Calu3 (cell line): ENCODE measurements at places on chromosomes 1 and 21. TPM values are rescaled to one million over a fixed set of nuclear protein-coding genes. Genes with fewer than 3 reads are reported as not detected.
A peak's percentile ranks its signal among the peaks of the same experiment; 100 is the strongest.

The TLR5 gene
- total RNA-seq = 11.7 and 17.3 TPM in 2 replicates

The SELENBP1 gene
- 7.8 and 9.8 TPM in 2 replicates for total RNA-seq

The S100A9 gene
- total RNA-seq = 5.0 and 10.6 TPM in 2 replicates

The MAP1LC3C gene
- not detected in 2 replicates for total RNA-seq

The C4BPA gene
- total RNA-seq = 1.0 and 1.3 TPM in 2 replicates

The S100A7 gene
- not detected in 2 replicates for total RNA-seq

The TRIM67 gene
- 0.09 and 0.15 TPM in 2 replicates for total RNA-seq

DNA sequence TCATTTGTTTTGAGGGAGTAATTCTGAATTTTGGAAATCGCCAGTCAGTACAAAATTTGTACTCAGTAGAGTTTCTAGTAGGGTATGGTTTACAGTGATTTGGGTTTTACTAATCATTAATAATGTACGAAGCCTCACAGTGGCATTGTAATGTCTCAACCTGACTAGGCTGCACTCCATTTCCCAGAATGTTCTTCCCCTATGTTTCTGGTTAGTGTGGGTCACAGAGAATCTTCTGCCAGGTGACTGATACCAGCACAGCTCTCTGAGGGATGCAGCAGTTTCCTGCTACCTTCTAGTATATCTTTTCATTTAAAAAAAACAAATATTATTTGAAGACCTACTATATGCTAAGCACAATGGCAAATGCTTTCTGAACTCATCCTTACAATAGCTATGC lies 112.9 kb downstream of the PTPN14 start:
- peaks cover 15% of the 10 kb centered on the region for H3K36me3 ChIP-seq
- H3K4me3 ChIP-seq = no peak overlapping the region
- H3K27ac ChIP-seq = peak overlapping the region; percentile 67
- H3K4me1 ChIP-seq = peaks cover 62% of the 10 kb centered on the region

GRCh38 chr1:182716740-182717720 lies 32.6 kb upstream of the RGS8 start:
- no peak for DNase-seq
- H3K27ac ChIP-seq = no peak overlapping the region
- peaks cover 13% of the 10 kb centered on the region for H3K27me3 ChIP-seq
- H3K36me3 ChIP-seq = no peaks in the 10 kb centered on the region
- peaks cover 8% of the 10 kb centered on the region for H3K4me1 ChIP-seq

GRCh38 chr1:109269212-109269980 lies 13.5 kb downstream of the PSRC1 start:
- H3K4me3 ChIP-seq = no peak overlapping the region
- H3K36me3 ChIP-seq = peaks cover 18% of the 10 kb centered on the region
- no peak for DNase-seq
- no peaks in the 10 kb centered on the region for H3K27me3 ChIP-seq
- H3K4me1 ChIP-seq = peaks cover 9% of the 10 kb centered on the region
- no peak overlapping the region for H3K27ac ChIP-seq

DNA sequence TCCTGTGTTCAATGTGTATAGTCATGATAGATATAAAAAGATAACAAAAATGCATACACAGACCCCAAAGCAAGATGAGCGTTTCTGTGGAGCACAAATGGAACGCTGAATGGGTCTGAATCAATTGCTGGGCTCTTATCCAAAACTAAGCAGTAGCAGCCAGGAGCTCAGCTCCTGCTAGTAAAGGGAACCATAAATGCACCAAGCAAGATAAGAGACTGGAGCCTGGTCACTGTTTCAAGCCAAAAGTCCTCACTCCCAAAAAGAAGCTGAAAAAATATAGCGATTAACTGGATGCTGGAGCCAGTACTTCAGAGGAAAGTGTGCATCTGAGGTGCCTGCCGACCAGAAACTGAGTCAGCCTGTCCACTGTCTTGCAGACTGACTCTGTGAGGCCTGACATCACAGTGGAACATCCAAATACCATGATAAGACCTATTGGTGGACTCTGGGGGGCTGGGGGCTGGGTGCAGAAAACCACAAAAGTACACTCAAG lies 68.9 kb downstream of the LRRC8C start:
- no peak for DNase-seq
- no peaks in the 10 kb centered on the region for H3K27me3 ChIP-seq
- no peak overlapping the region for H3K27ac ChIP-seq
- H3K4me3 ChIP-seq = no peak overlapping the region

DNA sequence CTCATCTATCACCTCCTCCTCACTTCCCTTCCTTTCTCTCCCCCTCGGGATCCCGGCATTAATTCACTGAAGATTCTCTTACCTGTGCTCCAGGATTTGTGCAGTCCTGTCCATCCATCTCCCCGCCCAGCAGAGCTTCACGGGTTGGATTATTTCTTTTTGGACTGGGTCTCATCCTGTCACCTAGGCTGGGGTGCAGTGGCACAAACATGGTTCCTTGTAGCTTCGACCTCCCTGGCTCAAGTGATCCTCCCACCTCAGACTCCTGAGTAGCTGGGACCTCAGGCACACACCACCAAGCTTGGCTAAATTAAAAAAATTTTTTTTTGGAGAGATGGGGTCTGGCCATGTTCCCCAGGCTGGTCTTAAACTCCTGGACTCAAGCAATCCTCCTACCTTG lies 12.3 kb upstream of the CSF3R start:
- no peaks in the 10 kb centered on the region for H3K36me3 ChIP-seq
- peaks cover 44% of the 10 kb centered on the region for H3K27me3 ChIP-seq
- no peak for DNase-seq
- no peak overlapping the region for H3K4me3 ChIP-seq

- no peaks in the 10 kb centered on the region for H3K27me3 ChIP-seq
- H3K4me1 ChIP-seq = no peaks in the 10 kb centered on the region
- no peaks in the 10 kb centered on the region for H3K36me3 ChIP-seq
- H3K27ac ChIP-seq = no peak overlapping the region
Measured at GRCh38 chr1:66050123-66050522, 257.4 kb downstream of the PDE4B start.

DNA sequence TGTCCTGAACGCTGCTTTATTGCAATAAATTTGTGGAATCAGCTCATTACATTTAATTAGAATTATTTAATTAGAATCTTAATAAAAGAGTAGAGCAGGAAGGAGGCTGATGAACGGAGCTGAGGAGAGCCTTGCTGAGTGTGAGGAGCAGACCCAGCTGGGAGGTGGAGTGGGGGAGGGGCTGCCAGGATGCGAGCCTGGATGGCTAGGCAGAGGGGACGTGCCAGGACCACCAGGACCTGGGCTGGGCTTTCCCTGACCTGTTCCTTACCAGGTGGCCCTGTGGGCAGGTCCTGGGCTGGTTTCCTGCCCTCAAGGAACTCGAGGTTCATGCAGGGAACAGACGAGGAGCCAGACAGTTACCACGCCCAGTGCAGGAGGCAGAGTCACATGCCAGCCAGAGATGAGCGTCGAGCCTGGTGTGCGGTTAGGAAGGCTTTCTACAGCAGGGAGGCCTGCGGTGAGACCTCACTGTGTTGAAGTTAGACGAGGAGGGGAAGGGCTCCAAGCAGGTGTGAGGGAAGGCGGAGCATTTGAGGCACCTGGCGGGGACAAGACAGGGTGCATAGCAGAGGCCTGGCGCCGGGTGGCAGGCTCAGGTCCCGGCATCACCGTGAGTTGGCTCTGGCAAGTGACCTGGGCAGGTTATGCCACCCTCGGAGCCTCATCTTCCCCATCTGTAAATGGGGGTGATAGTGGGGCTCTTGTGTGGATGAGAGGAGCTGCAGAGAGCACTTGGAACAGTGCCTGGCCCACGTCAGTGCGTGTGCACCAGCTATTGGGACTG lies 33.9 kb downstream of the LDLRAP1 start:
- no peak overlapping the region for H3K27ac ChIP-seq
- no peak overlapping the region for H3K4me3 ChIP-seq
- DNase-seq = no peak
- peaks cover 35% of the 10 kb centered on the region for H3K27me3 ChIP-seq

DNA sequence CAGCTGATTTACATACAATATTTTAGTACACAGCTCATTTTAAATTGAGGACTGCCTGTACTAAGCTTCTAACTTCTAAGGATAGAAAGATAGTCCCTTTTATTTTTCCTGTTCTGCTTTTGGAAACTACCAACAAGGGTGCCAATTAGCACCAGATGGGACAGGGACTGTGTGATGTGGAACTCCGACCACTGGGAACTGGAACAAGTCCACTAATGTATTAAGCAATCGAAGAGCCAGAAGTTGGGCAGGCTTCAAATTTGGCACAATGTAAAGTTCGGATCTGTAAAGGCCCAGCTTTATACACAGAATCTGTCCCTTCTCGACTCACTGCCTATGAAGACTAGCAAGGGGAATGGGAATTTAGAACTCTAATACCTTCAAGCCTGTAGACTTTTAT lies 149.3 kb downstream of the ZC3H11B start:
- H3K27me3 ChIP-seq = peaks cover 21% of the 10 kb centered on the region
- no peak overlapping the region for H3K4me3 ChIP-seq
- no peaks in the 10 kb centered on the region for H3K36me3 ChIP-seq
- H3K4me1 ChIP-seq = no peaks in the 10 kb centered on the region

DNA sequence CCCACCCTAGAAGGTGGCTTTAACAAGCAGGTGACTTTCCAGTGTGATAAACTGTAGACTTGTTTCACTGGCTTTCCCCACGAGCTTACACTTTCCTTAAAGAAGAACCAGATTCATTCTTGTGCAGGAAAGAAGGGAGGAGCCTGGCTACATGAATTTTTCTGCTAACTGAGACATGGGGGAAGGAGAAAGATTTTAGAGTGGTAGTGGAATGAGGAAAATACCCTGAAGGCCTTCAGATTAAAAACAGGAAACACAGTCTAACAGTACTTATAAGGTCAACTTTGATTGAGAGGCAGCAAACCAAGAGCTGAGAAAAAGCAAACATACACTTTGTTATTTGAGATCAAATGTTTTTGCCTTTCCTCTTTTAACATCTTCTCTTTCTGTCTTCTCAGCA lies 640.9 kb upstream of the PLXNA2 start:
- no peaks in the 10 kb centered on the region for H3K4me1 ChIP-seq
- H3K27me3 ChIP-seq = no peaks in the 10 kb centered on the region
- H3K36me3 ChIP-seq = no peaks in the 10 kb centered on the region
- H3K27ac ChIP-seq = no peak overlapping the region
- DNase-seq = no peak

- DNase-seq = no peak
- H3K27ac ChIP-seq = no peak overlapping the region
- no peaks in the 10 kb centered on the region for H3K36me3 ChIP-seq
- no peaks in the 10 kb centered on the region for H3K4me1 ChIP-seq
Measured at GRCh38 chr1:116983112-116983511, 18.4 kb upstream of the CD101 start.

DNA sequence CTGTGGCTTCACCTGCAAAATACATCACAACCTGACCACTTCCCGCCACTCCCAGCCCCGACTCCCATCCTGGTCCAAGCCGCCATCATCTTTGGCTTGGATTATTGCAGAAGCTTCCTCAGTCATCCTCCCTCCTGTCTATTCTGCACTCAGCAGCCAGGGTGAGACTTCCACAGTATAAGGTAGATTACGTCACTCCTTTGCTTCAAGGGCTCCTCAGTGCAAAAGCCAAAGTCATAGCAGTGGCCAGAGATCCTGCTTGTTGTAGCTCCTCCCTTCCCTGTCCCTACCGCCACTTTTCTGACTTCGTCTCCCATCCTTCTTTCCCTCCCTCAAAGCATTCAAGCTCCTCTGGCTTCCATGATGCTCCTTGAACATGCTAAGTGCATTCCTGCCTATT lies 152.8 kb downstream of the GRIK3 start:
- no peak overlapping the region for H3K4me3 ChIP-seq
- no peak for DNase-seq
- no peaks in the 10 kb centered on the region for H3K27me3 ChIP-seq
- no peak overlapping the region for H3K27ac ChIP-seq

DNA sequence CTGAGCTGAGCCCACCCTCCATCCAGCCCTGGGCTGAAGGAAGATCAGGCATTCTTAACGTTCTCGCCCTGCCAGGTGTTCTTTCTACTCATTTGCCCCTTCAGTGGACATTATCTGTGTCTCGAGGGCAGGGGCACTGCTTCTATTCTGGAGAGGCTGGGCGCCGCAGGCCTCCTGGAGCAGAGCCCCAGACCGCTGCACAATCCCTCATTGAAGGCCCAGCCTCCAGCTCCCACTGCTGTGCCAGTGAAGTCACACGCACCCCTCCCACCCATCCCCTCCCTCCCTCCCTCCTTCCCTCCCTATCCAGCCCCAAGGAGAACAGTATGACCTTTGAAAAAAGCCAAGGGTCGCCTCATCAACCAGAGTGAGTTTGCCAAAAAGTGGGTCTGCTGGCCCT lies 76.7 kb downstream of the NFASC start:
- H3K36me3 ChIP-seq = no peaks in the 10 kb centered on the region
- H3K27ac ChIP-seq = no peak overlapping the region
- H3K27me3 ChIP-seq = peaks cover 61% of the 10 kb centered on the region
- no peak overlapping the region for H3K4me3 ChIP-seq

DNA sequence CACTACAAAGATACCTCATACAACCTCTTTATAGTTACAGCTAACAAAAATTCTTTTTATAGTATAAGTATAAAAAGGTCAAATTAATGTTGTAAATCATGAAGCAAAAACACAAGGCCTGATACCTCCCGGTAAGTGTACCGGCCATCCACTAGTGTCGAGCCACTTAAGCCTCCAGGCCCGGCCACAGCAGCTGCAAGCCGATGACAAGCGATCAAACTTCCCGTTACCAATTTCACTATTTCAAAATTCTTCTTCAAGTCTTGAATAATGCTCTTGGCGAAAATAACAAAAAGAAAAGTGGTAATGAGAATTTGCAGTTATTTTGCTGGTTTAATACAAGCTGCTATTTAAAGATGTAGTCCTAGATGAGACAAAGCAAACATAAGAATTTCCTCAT lies 67.6 kb downstream of the USP24 start:
- no peaks in the 10 kb centered on the region for H3K27me3 ChIP-seq
- H3K36me3 ChIP-seq = peaks cover 10% of the 10 kb centered on the region
- no peak overlapping the region for H3K27ac ChIP-seq
- H3K4me3 ChIP-seq = no peak overlapping the region
- no peaks in the 10 kb centered on the region for H3K4me1 ChIP-seq

DNA sequence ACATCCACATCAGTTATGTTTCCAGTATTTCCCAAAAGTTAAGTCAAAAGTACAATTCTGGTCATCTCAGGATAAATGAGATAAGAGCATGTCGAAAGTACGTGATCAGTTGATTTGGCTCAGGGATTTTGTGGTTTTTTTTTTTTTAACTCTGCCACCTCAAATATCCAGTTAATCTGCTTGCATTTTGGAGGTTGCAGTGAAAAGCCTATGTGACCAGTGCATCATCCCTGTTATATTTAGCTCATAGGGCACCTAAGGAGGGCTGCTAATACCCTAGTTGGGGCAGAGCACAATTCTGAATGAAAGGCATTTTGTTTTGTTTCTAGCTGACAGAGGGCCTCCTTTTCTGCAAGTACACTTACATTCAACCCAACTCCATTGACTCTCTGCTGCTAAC lies 31.7 kb upstream of the RGS16 start:
- H3K4me1 ChIP-seq = peaks cover 24% of the 10 kb centered on the region
- no peaks in the 10 kb centered on the region for H3K36me3 ChIP-seq
- peaks cover 11% of the 10 kb centered on the region for H3K27me3 ChIP-seq
- H3K27ac ChIP-seq = no peak overlapping the region
- H3K4me3 ChIP-seq = no peak overlapping the region
- no peak for DNase-seq

- H3K27me3 ChIP-seq = peaks cover 25% of the 10 kb centered on the region
- no peak overlapping the region for H3K4me3 ChIP-seq
- DNase-seq = no peak
- no peaks in the 10 kb centered on the region for H3K4me1 ChIP-seq
- no peak overlapping the region for H3K27ac ChIP-seq
- no peaks in the 10 kb centered on the region for H3K36me3 ChIP-seq
Measured at GRCh38 chr1:234083460-234083859, 179.0 kb downstream of the SLC35F3 start.
